ENCODE measurements at places on chromosomes 3 and 15.

- no peak for DNase-seq
These were observed 813.3 kb upstream of the ARRDC4 start for GRCh38 chr15:97146929-97147870.

GRCh38 chr3:51350751-51351150 is 34.3 kb upstream of the MANF start:
- no peak for DNase-seq

- DNase-seq, result no peak
These were observed 61.8 kb downstream of the ITGA11 start for GRCh38 chr15:68369931-68370767.

GRCh38 chr15:71599418-71600151 is 210.8 kb upstream of the NR2E3 start:
- DNase-seq, result no peak
